ENCODE measurements at places on chromosomes 6 and 20. TPM values are rescaled to one million over a fixed set of nuclear protein-coding genes. Genes with fewer than 3 reads are reported as not detected.

- DNase-seq: no peak
Measured at GRCh38 chr6:111461860-111462259, 21.2 kb downstream of the REV3L start.

- no peak for DNase-seq
Measured at GRCh38 chr6:69795469-69796072, 1.2 kb downstream of the LMBRD1 start.

The TMEM170B gene
- 5.6 TPM for total RNA-seq

DNA sequence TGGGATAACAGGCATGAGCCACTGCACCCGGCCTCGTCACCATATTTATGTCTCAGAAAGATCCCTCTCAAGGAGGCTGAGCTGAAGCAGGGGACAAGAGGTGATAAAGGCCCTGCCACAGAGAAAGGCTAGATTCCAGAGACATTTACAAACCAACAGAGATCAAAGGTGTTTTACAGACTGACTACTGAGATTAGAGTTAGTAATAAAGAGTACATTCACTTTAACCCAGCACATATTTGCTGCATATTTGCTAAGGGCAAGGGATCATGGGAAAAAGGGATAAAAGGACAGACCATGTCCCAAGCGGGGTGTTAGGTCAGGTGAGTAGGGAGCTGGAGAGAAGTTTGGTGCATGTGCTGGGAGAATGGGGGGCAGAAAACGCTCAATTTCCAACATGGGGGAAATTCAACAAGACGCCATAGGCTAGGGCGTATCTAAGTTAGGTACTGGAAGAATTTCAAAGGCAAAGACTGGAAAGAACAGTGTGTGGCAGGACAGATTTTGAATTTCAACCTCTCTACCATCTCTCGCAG is 43.8 kb upstream of the SEC63 start:
- DNase-seq: no peak

GRCh38 chr6:126069449-126069848 is 83.1 kb downstream of the TRMT11 start:
- no peak for DNase-seq

The NOX3 gene
- not detected for total RNA-seq

DNA sequence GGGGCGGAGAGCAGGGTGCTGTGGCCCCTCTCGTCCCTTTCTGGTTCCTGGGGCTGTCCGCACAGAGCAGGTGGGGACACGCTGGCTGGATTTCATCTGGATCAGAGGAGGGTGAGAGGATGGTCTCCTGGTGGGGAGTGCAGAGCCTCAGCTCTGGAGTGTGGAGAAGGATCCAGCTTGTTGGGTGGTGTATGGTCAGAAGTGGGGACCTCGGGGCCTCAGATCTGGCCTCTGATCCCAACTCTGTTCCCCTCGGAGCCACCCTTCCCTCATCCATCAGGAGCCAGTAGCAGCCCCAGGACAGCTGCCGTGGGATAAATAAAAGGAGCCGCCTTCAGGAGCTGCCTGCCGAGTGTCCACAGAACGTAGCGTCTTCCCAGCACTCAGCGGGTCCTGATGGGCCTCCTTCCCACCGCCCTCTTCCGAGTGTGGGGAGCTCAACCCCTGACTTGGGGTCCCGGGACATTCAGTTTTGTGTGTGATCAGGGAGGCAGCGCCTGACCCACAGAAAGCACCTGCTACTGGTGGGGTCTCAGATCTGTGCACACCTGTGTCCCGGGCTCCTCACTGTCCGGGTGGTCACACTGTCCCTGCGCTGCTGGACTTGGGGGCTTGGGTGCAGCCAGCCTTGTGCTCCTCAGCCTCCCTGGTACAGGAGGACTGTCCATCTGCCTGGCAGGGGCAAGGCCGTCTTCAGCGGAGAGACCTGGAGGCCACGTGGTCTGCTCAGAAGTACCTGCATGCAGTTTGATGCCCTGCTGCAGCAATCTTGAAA is 25.4 kb upstream of the BHLHE23 start:
- no peak for DNase-seq

- DNase-seq: no peak
Measured at GRCh38 chr20:36778831-36779655, 5.5 kb upstream of the DSN1 start.

DNA sequence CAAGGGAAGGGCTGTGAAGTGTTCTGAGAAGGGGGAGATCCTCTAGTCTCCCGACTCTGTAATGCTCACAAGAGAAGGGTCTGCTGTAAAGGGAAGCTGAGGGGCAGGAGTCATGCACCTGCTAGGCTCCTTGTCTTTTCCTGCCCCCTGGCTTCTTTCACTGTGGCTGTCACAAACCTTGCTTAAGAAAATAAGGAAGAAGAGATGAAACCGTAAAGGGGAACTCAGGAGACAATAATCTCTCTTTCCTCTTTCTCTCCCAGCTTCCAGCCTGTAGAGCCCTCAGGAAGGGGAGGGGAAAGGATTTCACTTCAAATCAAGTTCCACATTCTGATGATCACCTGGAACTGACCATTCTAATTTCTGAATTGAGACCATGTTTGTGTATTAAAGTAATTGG is 26.3 kb downstream of the SLC13A3 start:
- no peak for DNase-seq

DNA sequence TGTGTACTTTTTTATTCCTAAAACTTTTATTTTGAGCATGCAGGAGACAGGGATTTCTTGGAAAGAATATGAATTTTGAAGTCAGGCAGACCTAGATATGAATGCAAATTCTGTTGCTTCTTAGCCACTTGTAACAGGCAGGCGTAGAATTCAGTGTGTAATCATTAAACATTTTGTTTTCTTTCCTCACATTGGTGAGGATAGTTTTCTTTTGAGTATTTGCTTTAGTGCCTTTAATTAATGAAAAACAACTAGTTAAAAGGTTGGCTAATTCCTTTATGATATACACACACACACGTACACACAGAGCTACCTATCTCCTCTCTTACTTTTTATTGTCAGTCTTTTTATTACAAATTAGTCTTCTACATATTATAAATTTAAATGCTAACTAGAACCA is 342.3 kb downstream of the CDKAL1 start:
- DNase-seq: no peak

- DNase-seq: no peak
Measured at GRCh38 chr6:39446909-39447308, 124.4 kb upstream of the KCNK16 start.

DNA sequence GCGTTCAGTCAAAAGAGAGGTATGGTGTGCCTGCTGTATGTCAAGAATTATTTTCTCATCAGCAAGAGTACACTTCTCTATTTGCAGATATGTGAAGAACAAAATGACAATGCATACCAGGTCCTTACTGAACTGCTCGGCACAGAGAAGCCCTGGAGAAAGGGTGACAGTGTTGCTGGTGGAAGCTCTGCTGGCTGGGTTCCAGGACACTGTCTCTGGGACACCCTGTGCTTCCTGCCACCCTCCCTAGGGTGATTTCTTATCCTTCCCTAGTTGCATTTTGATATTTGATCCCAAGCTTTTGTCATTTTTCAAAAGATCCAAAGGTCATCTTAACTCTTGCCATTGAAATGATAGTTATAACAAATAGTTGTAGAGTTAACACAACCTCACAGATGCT is 8.3 kb upstream of the CST5 start:
- DNase-seq: no peak

The C6orf89 gene
- 26.2 TPM for total RNA-seq

The DACT2 gene
- total RNA-seq: not detected

The WFDC10B gene
- total RNA-seq: not detected

The HCRTR2 gene
- total RNA-seq: not detected

The CTCFL gene
- not detected for total RNA-seq

The HLA-DRB5 gene
- total RNA-seq: not detected

DNA sequence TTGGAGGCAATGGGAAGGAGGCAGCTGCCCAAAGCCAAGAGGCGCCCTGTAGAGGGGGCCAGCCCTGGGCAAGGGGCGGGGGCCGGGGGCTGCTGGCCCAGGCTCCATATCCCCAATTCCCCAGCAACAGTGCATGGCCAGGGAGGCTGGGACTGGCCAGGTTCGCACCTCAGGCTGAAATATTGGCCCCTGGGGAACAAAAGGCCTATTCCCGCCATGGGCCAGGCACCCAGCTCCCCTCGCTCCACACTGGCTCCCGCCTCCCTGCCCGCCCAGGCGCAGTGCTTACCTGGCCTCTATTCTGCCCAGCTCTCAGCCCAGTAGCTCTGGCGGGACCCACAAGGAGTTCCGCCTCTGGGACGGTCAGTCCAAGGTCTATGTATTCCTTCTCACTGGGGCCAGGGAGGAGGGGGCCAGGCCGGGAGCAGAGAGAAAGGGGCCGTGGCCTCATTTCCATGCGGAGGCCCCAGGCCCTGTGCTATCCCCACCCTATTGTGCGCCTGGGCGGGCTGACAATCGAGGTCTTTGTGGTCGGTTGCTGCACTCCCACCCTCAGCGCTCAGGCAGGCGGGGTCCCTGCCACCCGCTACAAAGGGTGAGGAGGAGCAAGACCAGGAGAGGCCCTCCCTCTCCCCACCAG is 42.3 kb downstream of the YTHDF1 start:
- DNase-seq: no peak

DNA sequence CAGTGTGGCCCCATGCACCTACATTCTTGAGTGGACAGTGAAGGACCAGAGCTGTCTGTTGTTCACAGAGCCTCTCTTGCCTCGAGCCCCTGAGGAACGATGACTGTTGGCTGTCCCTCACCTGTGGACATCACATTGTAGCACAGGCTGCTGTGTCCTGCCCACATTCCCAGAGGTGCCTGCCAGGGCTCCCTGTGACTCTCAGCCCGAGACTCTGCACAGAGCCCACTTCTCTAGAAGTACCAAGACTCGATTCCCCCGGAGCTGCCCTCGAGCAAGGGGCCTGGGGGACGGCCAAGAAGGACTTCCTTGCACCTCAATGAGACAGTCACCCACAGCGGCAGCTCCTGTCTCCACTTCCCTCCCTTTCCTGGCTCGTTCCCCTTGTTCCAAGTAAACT is 28.6 kb upstream of the DLGAP4 start:
- DNase-seq: no peak

GRCh38 chr6:112202639-112203341 is 51.6 kb downstream of the LAMA4 start:
- no peak for DNase-seq

The SALL4 gene
- total RNA-seq: under 0.01 TPM

- no peak for DNase-seq
Measured at GRCh38 chr20:47914792-47915191, 129.5 kb upstream of the SULF2 start.

The TMEM244 gene
- total RNA-seq: not detected

GRCh38 chr6:136088693-136089092 is 161.4 kb downstream of the MTFR2 start:
- DNase-seq: no peak

The PSMG4 gene
- total RNA-seq: 89.9 TPM

The SCGN gene
- not detected for total RNA-seq

GRCh38 chr6:43992783-43993644 is 134.2 kb downstream of the MRPL14 start:
- DNase-seq: no peak

The TFEB gene
- total RNA-seq: 4.4 TPM

- DNase-seq: no peak
Measured at GRCh38 chr20:56552911-56553629, 20.0 kb downstream of the FAM209B start.

DNA sequence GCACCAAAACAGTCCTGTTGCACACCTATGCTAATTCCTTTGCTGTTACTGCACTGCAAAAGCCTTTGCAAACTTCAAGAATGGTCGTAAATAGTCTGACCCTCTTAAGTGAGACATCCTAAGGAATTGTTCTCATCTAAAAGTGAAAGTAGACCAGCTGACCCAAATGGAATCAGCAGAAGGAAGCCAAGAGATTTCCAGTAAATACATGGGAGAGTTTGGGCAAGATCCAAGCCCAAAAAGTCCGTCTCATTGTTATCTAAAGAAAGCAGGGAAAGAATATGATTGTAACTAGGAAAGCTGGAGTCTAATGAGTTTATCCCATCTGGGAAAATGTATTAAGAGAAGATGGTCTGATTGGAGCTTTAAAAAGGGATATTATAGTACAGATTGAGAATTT is 43.0 kb upstream of the HIVEP1 start:
- peak; percentile 44 for DNase-seq

DNA sequence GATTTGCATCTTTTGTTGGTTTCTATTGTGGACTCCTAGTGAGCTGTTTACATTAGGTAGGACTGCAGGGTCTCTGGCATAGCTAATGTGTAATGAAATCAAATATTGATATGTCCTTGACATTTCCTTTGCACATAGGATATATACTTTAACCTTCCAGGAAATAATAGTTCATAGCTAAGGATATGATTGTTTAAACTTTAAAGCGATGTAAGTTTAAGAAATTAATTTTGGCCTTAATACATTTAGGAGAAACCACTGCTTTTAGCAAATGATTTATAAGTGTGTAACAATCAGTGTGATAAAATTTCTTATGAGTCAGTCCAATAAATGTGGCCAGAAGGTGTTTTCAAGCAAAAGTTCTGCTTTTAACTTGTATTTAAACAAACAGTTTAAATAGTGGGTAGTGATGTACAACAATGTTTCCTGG is 171.8 kb downstream of the HS3ST5 start:
- DNase-seq: no peak

The KHDC1 gene
- total RNA-seq: 0.81 TPM

The PPIL4 gene
- total RNA-seq: 27.9 TPM

DNA sequence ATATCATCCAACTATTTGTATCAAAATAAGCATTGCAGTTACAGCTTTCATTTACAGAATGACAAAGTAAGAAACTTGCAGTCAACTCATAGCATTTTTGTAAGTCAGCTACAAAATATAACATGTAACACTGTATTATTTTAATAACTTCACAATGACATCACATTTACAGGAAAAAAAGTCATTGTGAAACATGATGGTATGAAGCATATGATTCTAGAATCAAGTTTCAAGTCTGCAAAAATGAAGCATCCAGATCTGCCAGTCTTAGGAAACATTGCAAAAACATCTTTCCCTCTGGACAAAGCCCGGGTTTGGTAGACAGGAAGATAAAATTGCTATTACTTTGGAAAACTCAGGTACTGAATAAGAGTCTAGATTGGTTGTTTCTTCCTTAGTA is 263.9 kb upstream of the NT5E start:
- no peak for DNase-seq

The ABHD16B gene
- total RNA-seq: not detected

DNA sequence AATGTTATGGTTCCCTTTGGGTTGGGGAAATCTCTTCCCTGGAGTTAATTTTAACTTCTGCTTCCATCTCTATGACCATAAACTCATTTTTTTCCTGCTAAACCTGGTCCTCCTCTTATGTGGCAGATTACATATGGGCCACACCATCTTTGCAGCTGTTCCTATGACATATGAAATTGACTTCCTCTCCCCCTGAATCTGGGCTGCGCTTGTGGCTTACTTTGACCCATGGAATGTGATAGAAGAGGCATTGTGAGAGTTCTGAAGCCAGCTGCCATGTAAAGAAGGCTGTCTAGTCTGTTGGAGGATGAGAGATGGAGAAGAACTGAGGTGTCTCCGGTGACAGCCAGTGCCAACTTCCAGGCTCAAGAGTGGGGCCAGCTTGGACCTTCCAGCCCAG is 100.1 kb downstream of the CDC5L start:
- no peak for DNase-seq

GRCh38 chr20:25005220-25005619 is 12.7 kb upstream of the APMAP start:
- no peak for DNase-seq

The RGS19 gene
- total RNA-seq: 22.2 TPM

Measured in pulmonary artery endothelial cell (primary cell).